ENCODE measurements at places on chromosomes 7 and 10. TPM values are rescaled to one million over a fixed set of nuclear protein-coding genes. Genes with fewer than 3 reads are reported as not detected.
A peak's percentile ranks its signal among the peaks of the same experiment; 100 is the strongest.

DNA sequence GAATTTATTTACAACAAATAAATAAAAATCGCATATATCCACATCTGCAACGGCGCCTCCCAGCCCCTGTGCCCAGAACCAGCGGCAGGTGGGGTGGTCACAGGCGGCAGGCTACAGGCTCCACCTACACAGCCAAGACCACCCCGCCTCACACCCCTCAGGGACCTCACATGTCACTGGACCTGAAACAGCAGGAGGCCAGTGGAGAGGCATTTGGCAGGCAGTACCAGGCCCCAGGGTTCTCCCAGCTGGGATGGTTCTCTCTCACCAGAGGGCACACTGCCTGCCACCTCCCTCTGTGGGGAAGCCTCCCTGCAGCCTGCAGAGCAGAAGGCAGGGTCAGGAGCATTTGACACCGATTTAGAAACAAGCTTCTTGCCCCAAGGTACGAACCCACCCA lies 81.5 kb downstream of the MAD1L1 start:
- peak; percentile 47 for DNase-seq

GRCh38 chr7:148296994-148297644 lies 293.4 kb upstream of the C7orf33 start:
- DNase-seq: no peak

DNA sequence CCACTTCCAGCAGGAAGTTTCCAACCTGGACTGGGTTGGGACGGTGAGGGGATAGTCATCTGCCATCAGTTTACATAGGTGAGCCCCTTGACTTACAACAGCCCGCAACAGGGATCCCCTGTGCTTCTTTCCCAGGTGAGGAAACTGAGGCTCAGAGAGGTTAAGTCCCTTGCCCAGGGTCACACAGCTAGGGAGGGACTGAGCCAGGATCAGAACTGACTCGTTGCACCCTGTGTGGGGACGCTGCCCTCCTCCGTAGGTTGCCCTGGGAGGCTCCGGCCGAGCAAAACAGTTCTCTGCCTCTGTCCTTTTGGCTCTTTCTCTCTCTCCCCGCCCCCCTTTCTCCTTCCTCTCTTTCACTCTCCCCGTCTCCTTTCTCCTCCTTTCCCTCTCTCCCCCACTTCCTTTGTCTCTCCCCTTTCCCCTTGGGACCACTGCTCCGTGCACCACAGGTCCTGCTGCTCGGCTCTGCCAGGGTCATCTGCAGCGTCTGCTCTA lies 117.4 kb upstream of the PPIF start:
- no peak for DNase-seq

DNA sequence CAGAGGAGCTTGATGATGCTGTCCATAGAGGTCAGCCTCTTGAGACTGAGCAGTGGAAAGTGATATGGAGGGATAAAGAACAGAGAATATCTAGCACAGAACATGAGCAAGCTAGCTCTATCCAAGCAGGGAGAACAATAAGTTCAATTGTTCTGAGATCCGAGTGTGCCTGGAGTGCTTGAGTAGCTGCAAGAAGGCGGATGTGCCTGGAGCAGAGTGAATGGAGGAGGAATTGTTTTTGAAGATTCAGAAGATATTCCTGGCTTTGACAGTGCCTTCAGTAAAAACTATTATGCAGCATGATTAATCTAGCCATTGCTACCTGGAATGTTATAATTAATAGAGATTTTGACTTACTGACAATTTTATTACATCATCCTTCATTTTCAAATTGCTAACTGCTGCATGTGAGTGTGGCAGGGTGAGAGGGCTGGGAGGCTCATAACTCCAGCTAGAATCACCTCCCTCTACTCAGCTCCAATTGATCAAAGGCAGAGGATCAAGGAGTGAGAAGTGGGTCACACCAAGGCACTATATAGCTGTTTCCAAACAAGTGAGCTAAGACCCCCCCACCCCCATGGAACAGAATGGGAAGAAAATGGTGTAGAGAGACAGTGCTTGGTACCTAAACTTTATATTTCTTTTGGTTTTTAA lies 302.8 kb downstream of the ADRA2A start:
- no peak for DNase-seq

GBX1 gene
- total RNA-seq: 2.7 TPM

STEAP1B gene
- total RNA-seq: 0.43 TPM

DNA sequence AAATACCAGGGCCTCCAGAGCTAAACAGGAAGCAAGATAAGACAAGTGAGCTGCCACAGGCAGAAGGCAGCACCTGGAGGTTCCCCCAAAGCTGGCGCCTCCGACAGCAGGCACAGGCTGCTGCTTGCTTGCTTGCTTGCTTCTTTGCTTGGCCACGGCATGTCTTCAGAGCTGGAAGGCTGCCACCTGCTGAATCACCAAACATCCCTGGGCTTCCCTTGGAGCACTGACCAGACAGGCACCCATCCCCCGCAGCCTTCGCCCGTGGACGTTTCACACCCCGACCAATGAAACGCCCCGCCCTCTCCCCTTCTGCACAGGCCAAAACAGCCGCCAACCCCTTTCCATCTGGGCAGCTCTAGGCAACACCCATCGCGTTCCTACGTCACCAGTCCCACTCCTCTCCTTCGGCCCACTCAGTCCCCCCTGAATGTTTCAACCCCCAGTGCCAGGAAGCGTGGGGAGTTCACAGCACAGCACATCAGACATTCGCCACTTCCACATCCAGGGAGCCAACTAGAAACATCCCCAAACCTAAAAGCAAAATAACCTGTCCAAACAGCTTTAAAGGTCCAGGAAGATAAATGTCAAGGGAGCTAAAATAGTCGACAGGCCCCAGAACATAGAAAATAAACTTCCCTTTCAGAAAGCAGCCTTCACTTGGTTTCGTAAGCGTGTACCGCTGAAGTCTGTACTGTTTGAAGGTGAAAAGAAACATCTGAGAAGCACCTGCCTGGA lies 1.6 kb downstream of the SGMS1 start:
- DNase-seq: peak; percentile 98

DNA sequence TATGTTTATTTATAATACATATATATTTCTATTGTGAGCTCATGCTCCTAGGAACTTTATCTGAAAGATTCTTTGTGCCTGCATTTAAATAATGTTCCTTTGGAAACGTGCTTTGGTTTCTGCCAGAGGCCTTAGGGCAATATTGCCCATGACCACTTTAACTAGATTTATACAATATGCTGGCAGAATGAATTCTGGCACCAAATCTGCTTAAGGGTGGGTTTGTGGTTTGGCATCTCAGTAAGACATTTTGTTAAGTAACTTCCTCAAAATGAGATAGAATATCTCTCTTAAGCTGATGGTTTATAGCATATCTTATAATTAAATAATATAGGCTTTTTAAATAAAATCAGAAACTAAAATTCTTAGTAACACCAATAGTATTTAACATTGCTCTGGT lies 252.9 kb downstream of the RNLS start:
- DNase-seq: no peak

TAS2R41 gene
- total RNA-seq: not detected

GRCh38 chr10:93478873-93479272 lies 3.3 kb downstream of the MYOF start:
- no peak for DNase-seq

TMEM213 gene
- not detected for total RNA-seq

- DNase-seq: no peak
Observed at GRCh38 chr10:97157578-97158095, 28.1 kb downstream of the SLIT1 start.

DNA sequence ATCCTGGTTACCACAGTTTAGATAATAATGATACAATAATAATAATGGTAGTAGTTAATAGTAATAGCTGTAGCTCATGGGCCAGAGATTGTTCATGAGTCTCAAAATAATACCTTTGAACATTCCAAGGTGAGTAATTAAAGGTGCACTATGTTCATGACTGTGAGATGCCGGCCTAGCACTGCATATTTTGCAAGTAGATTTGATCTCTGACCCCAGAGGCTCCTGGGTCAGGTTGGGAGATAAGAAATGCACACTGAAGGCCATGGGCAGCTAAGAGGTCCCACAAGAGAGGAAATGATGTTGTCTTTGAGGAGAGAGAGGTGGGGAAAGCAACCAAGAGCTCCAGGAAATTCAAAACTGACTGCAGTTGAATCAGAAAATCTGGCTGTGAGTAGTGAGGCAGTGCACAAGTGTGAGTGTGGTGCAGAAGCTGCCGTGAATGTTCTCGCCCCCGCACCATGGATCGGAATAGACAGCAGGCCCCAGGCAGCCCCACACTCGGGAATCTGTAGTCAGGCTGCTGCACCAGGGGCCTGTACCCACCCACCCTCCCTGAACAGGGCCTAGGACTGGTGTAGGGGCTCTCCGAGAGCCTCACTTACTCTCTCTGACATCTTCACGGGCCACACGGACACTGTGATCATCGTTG lies 11.9 kb downstream of the CPXM2 start:
- DNase-seq: no peak

ODAD2 gene
- not detected for total RNA-seq

RGS10 gene
- total RNA-seq: 4.8 TPM

GRCh38 chr10:107740962-107741690 lies 576.6 kb upstream of the SORCS1 start:
- DNase-seq: no peak

Data from Right ventricle myocardium superior (tissue), 1 donor.